HCEC 1CT (cell line): ENCODE measurements at places on chromosomes 16 and 17.

GRCh38 chr17:4607773-4608187 is 23.5 kb downstream of the SMTNL2 start:
- no peak for DNase-seq

- DNase-seq: no peak
Measured at GRCh38 chr17:72498364-72499210, 377.8 kb downstream of the SOX9 start.

DNA sequence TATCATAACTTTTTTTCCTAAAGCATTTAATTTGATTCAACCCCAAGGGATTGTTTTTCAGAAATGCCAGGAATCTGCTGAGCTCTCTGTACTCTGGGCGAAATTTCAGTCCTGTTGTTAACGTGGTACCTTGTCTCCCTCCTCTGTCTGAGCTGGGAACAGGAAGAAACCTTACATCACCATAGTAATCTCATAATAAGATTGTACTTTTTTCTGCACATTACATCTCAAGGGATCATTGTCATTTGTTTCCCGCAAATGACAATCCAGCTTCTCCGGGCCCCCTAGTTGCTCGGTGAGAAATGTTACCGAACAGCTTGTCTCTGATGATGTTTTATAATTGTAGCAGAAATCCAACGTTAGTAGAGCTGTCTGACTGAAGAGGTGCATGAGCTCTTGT is 152.7 kb upstream of the ERCC4 start:
- no peak for DNase-seq

GRCh38 chr16:86572041-86572521 is 5.5 kb downstream of the FOXC2 start:
- no peak for DNase-seq

DNA sequence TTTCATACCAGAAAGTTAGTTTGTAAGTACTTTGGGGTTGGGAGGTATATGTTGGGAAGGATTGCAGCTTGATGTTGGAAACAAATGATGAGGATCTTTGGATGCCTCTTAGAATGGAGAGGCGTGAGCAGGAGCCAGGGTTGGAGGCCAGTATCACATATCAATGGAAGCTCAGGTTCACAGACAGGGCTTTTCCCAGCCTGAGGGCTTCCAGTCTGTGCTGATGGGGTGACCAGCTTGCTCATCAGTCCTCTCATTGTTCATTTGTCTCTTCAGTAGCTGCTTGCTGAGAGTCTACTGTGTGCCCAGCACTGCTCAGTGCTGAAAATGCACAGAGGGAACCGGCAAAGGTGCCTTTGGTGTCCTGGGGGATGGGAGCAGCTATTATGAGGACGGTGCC is 5.8 kb downstream of the DNAAF1 start:
- DNase-seq: no peak

DNA sequence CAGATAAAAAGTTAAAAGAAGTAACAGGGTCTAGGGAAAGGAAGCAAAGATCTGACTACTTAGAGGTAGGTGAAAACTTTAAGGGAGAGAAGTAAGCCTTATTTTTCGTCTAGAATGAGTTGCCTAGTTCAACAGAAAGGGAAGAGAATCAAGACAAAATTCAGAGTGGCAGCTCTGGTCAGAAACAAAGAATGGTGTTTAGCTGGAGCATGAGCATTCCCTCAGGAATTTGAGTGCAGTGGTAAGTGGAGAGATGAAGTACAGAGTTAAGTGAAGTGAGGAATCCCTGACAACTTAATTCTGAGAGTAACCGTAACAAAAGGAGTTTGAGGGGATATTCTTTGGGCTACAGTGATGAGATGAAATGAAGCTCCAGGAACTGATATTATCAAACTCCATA is 11.5 kb downstream of the SMG6 start:
- no peak for DNase-seq

GRCh38 chr16:25838724-25839186 is 147.0 kb downstream of the HS3ST4 start:
- peak; percentile 63 for DNase-seq

DNA sequence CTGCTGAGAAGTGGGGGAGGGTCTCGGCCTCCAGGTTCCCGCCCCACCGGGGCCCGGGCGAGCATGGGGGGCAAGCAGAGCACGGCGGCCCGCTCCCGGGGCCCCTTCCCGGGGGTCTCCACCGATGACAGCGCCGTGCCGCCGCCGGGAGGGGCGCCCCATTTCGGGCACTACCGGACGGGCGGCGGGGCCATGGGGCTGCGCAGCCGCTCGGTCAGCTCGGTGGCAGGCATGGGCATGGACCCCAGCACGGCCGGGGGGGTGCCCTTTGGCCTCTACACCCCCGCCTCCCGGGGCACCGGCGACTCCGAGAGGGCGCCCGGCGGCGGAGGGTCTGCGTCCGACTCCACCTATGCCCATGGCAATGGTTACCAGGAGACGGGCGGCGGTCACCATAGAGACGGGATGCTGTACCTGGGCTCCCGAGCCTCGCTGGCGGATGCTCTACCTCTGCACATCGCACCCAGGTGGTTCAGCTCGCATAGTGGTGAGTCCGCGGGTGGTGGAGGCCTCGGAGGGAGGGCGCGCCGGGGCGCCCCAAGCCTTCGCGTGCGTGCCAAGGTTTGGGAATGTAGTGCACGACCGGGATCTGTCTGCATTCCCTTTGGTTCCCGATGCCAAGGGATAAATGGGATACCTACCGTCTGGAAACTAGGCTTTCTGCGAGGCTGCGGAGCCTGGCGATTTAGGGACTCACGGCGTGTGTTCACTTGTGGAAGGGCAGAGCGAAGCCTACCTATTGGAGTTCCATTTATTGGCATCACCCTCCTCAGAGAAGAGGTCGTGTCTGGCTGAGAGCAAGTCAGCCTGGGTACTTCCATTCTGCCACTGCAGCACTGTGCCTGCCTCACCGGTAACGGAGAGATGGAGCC is 1.0 kb downstream of the ZNRF1 start:
- DNase-seq: peak; percentile 33

DNA sequence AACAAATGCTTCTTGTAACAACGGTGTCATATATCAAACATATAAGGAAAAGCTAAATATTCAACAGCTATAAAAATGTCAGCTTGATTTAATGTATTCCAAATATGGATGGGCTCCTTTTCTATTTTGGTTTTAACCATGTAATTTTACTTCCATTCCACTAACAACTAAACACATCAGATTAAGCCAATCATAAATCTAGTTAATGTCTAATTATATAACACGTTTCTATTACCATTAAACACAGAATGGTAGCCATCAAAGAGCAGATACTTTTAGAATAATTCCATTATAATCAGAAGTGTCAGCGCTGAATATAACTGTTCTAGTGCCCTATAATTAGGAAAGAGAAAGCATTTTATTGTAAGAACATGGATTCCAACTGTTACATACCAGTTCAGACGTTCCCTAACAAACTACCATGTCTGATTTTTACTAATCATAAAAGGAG is 10.0 kb downstream of the CMC2 start:
- no peak for DNase-seq

DNA sequence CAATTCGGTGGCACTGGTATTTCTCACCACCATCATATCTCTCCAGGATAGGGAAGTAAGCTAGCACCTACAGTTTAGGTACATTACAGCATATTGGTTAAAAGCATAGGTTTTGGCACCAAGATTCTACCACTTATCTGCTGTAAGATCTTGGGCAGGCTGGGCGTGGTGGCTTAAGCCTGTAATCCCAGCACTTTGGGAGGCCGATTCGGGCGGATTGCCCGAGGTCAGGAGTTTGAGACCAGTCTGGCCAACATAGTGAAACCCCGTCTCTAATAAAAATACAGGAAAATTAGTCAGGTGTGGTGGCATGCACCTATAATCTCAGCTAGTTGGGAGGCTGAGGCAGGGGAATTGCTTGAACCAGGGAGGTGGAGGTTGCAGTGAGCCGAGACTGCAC is 51.4 kb downstream of the GPATCH8 start:
- DNase-seq: no peak

DNA sequence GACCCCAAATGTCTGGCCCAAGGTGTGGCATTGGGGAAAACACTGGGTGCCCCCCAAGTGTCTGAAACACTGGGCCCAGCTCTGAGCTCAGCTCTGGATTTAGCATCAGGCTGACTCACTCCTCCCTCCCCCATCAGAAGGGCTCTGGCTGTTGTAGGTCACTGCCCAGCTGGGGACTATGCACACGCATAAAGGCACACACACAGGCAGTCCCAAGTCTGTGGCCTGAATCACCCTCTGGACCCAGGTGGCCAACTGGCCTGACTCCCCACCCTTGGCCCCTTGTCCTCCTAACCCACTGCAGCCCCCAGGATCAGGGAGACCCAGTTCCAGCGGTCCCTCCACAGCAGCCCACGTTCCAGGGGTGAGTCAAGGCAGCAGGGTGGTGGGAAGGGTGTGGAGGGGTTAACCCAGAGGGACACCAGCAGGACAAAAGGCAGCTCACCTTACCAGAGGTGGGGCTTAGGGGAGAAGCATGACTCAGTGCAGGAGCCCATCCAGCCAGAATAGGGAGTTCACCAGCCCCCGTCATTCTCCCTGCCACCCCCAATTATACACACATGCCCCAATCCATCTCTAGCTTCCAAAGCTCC is 47.0 kb downstream of the MYO18A start:
- DNase-seq: peak; percentile 92

DNA sequence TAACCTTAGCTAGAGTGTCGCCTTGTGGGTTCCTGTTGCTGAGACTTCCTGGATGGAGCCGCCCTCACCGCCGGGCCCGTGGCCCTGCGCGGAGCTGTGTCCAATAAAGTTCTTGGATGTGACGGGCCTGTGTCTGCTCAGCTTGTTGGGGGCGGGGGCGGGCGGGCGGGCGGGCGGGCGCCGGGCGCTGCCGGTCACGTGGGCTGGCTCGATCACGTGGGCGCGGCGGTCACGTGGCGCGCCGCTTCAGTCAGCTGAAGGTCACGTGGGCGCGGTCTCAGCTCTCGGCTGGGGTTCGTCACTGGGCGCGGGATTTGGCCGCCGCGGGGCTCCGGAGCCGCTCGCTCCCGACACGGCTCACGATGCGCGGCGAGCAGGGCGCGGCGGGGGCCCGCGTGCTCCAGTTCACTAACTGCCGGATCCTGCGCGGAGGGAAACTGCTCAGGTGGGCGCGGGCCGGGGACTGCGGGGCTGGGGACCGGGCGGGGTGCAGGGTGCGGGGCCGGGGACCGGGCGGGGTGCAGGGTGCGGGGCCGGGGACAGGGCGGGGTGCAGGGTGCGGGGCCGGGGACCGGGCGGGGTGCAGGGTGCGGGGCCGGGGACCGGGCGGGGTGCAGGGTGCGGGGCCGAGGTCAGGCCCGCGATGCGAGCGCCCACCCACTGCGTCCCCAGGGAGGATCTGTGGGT is at the start of gene AMDHD2:
Gene AMDHD2 (plus strand): TSS at position 275 of the 687 bp plus-strand sequence. CDS start 88 bp downstream, at position 363.
- peak; percentile 88 for DNase-seq

GRCh38 chr17:65564793-65565192 is 3.3 kb upstream of the AXIN2 start:
- no peak for DNase-seq

DNA sequence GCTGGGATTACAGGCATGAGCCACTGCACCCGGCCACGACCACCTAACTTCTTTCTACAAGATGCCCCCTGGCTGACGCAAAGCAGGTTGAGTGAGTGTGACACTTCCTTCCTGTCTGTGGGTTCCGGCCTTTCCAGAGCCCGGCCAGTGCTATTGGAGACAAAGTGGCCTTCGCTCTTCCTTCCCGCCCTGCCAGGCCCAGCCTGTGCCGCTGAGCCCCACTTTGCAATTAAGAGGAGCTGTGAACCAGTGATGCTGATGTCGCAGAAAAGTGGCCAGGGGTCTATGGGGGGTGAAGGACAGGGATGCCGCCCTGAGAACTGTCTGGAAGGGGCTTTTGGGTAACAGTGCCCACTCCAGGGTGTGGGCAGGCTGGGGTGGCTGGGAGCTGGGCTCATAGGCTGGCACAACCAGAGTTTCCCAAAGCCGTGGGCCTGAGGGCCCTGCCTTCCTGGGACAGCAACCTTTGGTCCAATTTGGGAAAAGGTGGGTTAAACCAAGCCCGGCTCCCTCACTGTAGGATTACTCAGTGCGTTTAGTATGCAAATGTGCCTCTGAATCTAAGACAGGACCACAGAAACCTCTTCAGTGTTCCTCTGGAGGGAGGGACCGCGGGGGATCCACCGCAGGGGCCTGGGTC is 174.9 kb downstream of the SEC14L1 start:
- no peak for DNase-seq

GRCh38 chr16:30481381-30481780 is 8.8 kb downstream of the ITGAL start:
- no peak for DNase-seq

DNA sequence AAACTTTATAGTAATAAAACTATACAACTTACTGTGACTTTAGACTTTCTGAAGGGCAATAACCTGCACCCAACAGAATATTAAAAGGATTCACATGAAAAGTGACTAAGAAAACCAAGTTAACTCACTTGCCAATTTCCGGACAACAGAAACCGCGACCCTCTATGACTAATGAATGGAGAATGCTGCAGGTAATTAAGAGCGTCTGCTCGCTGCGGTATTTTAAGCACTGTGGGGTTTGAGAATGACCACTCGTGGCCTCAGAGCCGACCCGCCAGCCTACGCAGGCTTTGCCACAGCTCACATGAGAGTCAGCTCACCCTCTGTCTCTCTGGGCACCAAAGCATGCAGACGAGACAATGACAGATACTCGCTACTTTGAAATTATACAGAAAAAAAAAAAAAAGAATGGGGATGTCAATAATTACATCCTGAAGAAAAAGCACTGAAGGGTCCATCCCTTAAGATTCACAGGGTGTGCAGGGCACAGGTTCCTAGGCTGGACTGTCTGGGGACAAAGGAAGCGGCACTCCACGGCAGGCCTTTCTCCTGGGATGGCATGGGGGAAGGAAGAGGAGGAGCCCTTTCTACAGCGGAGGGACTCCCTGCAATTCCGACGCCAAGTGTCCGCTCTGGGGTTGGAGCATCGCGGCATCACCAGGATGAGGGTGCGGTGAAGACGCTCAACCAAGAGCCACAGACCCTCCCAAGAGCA is 35.0 kb downstream of the ZCCHC14 start:
- DNase-seq: peak; percentile 94

- DNase-seq: no peak
Measured at GRCh38 chr16:764848-765487, 4.4 kb downstream of the MSLN start.

GRCh38 chr17:65222214-65222738 is 85.1 kb downstream of the RGS9 start:
- DNase-seq: peak; percentile 55

DNA sequence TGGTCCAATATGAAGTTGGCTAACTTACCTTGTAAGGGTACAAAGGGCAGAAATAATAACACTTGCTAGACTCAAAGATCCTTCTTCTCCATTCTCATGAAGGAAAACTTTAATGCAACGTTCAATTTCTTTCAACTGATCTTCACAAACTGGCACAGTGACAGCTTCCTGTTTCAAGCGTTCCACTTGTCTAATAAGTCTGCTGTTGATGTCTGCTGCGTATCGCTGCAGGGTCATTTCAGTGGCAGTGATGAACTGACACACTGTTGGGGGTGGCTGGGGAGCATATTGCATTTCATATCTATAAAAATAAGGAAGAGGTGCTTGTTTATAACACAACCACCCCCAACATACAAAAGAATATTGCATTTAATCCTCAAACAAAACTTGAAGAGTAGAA is 33.5 kb upstream of the ARL6IP1 start:
- no peak for DNase-seq

- DNase-seq: peak; percentile 53
Measured at GRCh38 chr16:30112197-30113030, 923 bp downstream of the GDPD3 start.
